Right renal cortex interstitium (tissue), 3 donors: ENCODE measurements at places on chromosomes 16 and 17. TPM values are rescaled to one million over a fixed set of nuclear protein-coding genes. Genes with fewer than 3 reads are reported as not detected.

DNAJA2 gene
- 93.4 TPM for polyA plus RNA-seq

KLHL11 gene
- 8.2 TPM for polyA plus RNA-seq

GP1BA gene
- polyA plus RNA-seq, result 2.4 TPM

SLC6A2 gene
- polyA plus RNA-seq, result 0.54 TPM

KRTAP4-9 gene
- polyA plus RNA-seq, result not detected

PSMD12 gene
- 45.9 TPM for polyA plus RNA-seq
